ENCODE measurements at places on chromosomes 1 and 21.

GRCh38 chr1:95127380-95127779, 10.2 kb downstream of the TLCD4 start:
- DNase-seq, result peak; percentile 24

- DNase-seq, result no peak
These were observed 86.7 kb downstream of the GALNT2 start for GRCh38 chr1:230153641-230154296.

DNA sequence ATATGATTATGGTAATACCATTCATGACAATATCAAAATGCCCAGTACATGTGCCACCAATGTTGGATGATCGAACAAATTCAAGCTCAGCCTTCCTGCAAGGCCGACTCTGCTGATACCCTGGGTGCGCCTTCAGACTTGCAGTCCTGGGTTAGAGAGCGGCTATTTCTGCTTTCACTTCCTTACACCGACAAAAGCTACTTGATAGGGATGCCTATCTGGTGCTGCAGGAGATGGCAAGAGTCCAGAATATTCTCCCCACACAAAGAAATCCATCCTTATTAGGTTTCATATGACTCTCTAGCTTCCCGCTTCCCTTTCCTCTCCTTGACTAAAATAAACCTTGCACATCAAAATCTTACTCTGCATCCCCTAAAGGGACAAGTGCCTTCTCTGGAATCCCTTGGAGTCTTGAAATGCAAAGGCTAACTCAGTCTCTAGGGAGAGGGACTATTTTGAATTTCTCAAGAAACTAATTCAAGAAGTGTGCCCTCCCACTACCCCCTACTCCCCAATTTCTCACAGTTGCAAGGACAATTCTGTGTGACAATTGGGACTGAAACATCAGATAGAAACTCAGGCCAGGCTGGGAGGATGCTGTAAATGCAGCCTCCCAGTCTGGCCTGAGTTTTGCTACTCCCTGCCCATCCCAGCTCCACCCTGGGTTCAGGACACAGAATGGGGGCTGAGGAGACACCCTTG, 103.1 kb upstream of the USP24 start:
- no peak for DNase-seq

- DNase-seq, result no peak
These were observed 23.7 kb downstream of the KCNJ15 start for GRCh38 chr21:38280454-38280853.

DNA sequence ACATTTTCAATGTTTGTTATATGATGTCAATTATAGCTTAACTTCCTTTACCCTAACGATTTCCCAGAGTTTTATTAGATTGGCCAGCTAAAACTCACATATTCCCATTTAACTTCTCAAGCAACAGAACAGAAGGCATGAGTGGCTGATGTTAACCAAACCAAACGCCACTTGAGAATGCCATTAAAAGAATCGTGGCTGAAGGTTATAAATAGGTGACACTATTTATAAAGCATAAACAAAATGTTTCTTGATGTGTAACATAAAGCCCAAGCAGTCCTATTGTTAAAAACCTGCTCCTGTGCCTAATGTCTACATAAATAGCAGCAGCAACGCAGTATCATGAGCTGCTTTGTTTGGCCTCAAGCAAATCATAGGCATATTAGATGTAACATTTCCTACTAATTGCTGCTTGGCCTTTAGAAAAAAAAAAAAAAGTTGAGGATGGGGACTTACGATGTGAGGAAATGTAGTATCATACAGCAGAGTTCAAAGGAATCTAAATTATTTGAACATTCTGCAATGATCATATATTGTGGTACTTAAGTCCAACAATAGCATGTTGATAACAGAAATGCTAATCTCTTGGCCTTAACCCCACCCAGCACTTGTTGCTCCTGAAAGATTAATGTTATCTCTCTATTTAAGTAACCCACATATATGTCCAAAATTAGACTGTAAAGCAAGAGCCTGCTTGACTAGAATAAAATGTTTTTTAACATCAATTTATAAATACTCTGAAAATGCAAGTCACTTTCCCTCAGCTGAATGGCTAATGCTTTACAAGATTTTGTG, 106.0 kb downstream of the ESRRG start:
- DNase-seq, result no peak

- DNase-seq, result no peak
These were observed 363.3 kb downstream of the RPS6KC1 start for GRCh38 chr1:213414346-213414745.
